Activated CD4-positive, CD25-positive, alpha-beta regulatory T cell (primary cell): ENCODE measurements at places on chromosomes 1 and 21.

DNA sequence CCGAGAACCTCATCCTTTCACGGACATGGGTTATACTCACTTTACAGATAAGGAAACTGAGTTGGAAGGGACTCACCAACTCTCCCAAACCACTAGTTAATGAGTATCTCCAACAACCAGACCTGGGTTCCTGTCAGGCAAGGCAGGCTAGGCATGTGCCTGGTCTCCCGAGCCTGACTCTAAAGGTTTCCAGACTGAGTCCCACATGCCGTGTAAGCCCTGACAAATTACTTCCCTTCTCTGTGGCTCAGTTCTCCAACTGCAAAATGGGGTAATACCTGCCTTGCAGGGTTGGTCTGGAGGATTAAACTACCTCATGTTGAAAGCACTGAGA lies 34.3 kb downstream of the SSBP3 start:
- DNase-seq: no peak

DNA sequence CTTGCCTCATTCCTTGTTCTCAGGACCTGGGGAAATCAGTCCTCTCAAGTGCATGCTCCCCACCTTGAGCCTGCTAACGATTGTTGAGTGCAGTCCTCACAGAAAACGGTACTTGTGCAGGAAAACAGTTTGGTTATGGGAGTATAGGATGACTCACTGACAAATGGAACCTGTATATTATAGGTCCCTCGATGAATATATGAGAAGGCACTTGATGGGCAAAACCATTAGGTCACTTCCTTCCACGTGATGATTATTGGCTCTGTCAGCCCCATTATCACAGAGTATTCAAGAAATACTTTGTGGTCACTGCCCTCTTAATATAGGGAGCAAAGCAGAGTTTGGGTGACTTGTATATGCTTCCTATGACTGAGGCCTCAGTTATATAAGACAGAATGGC lies 6.2 kb downstream of the CCDC17 start:
- DNase-seq: no peak

- DNase-seq: no peak
Observed at GRCh38 chr1:38964140-38964548, 22.5 kb upstream of the RHBDL2 start.

- DNase-seq: no peak
Observed at GRCh38 chr1:53381790-53382401, 54.0 kb upstream of the LRP8 start.

DNA sequence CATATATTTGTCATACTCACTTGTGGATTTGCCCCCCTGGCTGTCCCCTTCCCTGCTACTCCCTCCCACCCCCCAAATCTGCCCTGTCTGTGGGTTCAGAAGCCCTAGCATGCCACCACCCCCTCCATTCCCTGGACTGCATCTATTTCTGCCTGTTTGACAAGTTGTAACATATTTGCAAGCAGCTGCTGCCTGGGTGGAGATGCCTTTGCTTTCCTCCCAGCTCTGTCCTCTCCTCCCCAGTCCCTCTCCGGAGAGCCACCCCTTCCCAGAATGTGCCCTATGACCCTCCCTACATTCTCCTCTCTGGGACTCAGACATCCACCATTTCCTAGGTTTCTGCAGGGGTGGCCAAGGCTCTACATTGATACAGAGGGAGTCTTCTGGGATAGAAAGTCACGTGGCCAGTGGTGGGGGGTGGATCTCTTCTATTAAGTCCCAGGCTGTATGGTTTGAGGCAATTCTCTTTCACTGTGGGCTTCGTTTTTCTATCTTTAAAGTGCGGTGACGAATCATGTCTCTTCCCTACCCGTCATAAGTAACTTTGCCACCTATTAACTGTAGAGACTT lies 6.0 kb upstream of the MYOG start:
- no peak for DNase-seq

DNA sequence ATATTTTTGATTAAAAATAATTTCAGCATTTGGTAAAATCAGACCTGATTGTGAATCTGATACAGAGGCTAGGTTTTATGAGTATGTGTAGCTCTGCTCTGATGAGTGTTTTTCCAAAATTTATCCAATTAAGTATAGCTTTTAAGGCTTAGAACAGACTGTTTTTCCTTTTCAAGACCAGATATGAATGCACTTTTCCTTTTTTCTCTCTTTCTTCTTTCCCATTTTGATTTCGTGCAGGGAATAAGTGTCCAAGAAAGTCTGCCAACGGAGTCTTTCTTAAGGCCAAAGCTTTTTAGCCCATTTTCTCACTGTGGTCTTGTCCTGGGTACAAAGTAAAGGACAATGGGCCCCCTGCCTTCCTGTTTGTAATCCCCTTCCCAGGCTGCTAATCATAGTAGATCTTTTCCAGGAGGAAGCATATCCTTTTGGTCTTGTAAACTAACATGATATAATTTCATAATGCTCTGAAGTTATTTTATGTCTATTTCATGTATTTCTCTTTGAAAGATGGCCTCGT lies 2.9 kb downstream of the KIF1B start:
- DNase-seq: no peak

DNA sequence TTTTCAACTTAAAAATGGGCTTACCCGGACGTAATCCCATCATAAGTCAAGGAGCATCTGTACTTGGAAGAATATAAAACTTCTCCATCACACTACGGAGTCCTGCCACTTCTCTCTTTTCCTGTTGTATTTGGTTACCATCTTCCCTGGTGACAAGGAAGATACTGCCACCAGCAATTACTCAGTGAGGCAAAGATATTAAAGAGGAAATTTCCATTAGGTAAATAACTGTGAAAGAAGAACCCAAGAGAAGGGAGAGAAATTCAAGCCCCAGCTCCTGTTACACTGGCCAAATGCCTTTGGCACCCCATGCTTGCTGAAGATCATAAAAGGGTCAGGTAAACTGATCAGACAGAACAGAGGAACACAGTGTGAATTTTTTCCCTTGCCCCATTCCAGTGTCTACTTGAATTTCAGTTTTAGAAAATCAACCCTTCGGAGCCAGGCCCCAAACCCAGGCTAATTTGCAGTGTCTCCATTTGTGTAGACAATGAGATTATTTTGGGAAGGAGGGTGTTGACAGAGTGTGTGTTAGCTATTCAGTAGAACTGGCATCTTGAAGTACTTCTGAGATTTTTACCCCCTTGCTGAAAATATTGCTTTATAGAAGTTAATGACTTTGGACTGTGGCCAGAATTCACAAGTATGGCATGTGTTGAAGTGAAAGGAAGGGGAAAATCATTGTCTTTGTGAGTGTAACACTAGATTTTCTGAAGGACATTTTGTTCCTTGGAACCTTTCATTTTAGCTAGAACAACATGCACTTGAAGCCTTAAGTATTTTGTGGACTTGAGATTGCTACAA lies 167.1 kb downstream of the DHRS3 start:
- no peak for DNase-seq

DNA sequence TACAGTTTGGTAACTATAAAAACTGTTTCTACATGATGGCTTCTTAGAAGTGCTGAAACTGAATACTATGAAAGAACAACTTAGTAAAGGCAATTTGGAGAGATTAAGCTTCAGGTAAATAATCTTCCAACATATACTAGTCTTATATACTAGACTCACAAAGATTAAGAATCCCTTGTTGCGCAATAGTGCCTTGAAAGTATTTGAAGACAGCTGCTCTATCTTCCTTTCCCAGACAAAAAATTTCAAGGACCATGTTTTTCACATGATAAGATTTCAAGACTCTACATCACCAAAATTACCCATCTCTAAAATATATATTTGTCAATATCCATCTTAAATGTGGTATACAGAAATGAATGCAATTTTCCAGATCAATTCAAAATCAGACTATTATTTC lies 37.7 kb upstream of the ASPM start:
- no peak for DNase-seq

DNA sequence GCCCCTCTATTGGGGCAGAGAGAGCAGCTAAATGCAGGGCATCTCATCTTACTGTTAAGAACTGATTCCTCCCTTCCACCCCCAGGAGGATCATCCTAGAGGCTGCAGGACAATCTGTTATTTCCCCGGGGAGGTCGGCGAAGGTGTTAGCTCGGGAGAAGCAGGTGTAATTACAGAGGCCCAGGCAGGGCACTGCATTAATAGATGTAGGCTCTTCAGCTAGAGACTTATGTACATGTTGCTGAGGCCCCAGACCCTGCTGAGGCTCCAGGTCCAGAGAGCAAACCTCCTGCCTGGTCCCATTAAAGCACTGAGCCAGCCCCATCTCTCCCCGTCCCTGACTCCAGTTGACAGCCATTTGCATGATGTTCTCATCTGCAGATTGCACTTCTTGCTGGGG lies 320.3 kb upstream of the VAMP3 start:
- no peak for DNase-seq
